ENCODE measurements at places on chromosomes 11 and 22.
A peak's percentile ranks its signal among the peaks of the same experiment; 100 is the strongest.

- DNase-seq, result no peak
Observed at GRCh38 chr22:30056015-30056414, 24.2 kb upstream of the HORMAD2 start.

DNA sequence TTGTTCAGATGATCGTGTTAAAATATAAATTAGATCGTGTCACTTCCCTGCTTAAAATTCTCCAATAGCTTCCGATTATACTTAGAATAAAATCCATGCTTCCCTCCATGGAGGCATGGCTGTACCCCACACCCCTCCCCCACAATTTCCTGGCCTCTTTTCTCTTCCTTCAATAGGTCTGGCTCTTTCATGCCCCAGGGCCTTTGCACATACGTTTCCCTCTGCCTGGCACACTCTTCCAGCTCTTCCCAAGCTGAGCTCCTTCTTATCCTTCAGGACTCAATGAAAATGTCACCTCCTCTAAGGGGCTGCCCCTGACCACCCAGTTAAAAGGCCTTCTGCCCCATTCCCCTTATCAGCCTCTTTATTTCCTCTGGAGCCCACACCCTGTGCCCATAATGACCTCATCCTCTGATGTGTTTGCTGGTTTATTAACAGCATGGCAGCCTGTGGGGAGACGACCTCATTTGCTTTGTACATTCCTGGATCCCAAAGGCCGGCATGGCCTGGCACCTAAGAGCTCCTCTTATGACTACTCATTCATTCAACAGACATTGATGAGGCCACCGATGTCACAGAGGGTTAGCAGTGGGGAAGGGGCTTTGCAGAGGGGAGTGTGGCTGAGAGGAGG, 9.0 kb upstream of the FLRT1 start:
- DNase-seq, result no peak

DNA sequence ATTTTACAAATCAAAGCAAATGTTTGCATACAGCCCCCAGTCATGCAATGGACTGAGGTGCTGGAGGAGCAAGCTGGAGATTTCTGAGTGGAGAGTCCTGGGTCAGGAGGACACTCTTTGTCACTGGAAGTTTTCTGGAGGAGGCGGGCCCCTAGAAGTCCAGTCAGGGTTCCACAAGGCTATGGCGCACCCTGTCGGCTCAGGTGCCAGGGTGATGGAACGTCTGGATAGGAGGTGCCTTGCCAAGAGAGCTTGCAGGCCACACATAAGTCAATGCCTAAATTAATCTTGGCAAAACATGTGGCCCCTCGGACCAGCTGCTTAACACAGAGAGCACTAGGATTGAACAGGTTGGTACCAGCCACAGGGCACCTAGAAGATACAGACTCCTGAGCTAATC, 174.7 kb upstream of the CADM1 start:
- DNase-seq, result no peak

GRCh38 chr22:19424186-19424500, 7.4 kb downstream of the HIRA start:
- no peak for DNase-seq

GRCh38 chr11:110860461-110860860, 148.2 kb upstream of the ARHGAP20 start:
- no peak for DNase-seq

DNA sequence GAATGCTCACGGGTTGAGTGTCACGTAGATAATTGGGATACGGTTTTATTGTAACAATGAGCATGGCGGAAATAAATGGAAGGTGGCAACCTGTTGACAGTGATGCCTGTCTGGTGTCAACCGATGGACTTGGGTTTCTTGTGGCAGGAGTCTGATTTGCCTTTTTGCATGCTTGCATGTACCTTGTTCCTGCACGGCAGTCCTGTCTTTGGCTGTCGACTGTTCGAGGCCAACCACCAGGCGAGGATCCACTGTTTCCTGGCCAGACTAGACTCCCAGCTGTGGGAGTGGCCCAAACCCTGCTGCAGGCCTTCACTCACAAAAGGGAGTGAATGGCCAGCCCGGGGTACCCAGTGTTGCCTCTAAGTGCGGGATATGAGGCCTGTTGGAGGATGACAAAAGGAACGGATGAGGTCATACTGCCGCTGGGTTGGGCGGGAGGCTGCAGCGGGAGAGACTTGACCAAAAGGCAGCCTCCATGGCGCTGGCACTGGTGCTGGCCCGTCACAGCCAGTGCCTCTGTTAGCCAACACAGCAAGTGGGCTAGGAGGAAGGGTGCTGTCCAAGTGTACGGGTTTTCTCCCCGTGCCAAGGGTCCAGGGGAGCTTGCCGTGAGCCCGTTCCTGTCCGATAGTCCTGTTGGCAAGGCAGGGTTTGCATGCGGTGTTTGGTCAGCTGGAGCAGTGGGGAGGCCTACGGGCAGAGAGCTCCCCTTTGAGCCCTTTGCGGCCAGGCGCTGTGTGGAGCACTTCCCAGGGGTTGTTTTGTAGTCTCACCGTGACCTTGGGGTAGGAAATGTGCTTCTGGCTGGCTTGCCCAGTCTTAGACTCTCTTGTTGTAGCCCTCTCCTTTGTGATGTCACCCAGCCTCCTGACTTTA, 974 bp downstream of the DGCR8 start:
- DNase-seq, result peak; percentile 27

GRCh38 chr22:46007848-46008261, 30.9 kb upstream of the WNT7B start:
- DNase-seq, result peak; percentile 82

GRCh38 chr11:18012122-18012905, 533 bp downstream of the SERGEF start:
- DNase-seq, result peak; percentile 18

- DNase-seq, result no peak
Observed at GRCh38 chr11:119793335-119793984, 64.5 kb upstream of the NECTIN1 start.

DNA sequence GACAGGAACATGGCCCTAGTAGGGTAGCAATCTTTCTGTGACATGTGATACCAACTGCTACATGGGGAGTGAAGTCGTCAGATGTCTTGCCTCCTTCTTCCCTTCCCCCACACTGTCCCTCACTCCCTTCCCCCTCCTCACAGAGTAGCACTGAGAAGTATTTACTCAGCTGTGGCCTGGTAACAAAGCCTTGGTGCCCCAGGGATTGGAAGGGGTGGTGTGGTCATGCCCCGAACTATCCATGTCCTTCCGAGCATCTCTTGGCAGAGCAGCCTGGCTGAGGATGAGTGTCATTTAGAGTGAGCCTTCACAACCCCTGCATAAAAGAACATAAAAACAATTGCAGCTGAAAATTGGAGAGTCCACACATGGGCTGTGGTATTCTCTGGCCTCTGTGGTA, 46.1 kb downstream of the ARFGAP2 start:
- no peak for DNase-seq

DNA sequence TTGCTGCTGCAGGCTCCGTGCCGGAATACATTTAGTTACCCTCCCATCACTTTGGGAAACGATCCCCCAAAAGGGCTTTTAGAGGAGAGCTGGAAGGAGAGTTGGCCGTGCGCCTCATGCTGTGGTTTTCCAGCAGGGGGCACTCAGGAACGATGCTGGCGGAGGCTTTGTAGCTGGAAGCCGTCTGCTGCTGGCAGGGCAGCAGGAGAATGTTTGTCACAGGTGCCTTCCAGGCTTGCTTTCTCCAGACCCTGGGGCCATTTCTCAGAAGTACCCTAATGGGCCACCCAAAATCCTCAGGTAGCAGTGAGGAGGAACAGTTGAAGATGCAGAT, 30.0 kb upstream of the CABP7 start:
- DNase-seq, result no peak

DNA sequence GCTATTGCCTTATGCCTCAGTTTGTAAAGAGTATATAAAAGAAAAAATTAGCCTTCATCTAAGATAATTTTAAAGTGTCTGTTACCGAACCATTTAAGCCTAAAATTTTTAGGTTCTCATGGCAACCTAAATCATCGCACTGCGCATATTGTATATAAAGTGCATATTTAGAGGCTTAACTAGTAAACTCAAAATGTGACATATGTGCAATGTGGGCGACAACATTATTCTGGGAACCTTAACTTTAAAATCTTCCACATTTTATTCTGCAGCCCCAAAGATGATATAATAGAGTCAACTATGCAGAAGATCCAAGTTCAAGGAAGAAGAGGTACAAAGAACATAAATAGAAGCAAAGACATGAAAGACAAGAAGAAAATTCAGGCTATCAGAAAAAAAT, 23.0 kb downstream of the CELF1 start:
- no peak for DNase-seq

DNA sequence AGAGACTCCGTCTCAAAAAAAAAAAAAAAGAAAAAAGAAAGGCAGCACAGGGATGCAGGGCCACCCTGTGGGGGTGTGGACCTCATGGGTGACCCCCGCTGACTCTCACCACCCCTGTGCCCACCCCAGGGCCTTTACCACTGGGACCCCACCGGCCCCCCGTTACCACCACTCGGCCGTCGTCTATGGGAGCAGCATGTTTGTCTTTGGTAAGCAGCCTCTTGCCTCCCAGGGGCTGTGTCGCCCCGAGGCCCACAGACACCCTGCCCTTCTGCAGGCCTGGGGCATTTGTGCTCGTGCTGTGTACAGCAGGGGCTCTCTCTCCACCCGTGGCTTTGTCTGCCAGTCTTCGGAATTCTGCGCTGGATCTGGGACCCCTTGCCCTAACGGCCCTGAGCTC, 5.3 kb downstream of the LZTR1 start:
- DNase-seq, result no peak

DNA sequence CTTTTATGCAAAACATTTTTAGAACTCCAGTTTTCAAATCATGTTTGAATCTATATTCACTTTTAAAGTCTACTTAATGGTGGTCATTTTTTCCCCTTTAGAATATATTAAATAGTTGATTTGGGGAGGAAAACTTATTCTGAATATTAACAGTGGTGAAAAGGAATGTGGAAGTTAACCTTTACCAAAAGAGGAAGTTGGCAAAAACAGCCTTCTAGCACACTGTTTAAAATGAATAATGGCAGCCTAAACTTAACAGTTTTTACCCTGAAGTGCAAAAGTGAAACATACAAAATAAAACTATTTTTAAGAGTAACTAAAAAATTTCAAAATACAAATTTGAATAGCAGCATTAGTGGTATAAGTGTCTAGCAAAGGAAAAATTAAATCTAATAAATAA, 86.4 kb downstream of the GRK3 start:
- no peak for DNase-seq

DNA sequence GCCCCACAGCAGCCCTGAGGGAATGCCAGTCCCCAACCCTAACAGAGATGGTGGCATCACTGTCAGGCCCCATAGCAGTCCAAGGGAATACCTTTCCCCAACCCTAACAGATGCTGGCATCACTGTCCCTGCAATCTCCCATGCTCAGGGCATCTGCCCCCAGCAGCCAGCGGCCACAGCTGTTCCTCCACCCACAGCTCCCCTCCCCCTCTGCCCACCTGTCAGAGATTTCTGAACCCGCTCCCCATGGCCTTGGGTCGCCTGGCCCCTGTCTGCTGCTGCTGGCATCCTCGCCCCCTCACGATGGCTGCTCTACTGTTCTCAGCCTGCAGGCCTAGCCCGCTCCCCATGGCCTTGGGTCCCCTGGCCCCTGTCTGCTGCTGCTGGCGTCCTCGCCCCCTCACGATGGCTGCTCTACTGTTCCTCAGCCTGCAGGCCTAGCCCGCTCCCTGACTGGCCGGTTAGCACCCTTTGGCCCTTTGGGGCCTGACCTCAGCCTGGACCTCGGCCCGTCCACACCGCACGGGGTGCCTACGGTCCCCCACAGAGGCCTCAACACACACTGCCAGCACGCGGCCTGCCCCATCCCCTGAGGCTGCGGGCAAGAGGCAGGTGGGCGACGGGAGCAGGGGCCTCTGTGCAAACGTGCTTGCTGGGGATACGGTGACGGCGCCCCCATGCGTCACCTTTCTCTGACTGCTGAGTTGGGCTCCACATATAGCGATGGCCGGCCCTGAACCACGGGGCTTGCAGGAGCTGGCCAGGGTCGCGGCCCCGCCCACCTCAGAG, 20.7 kb downstream of the CHID1 start:
- DNase-seq, result no peak

- DNase-seq, result no peak
Observed at GRCh38 chr22:37281195-37281594, 1.1 kb upstream of the CYTH4 start.

- no peak for DNase-seq
Observed at GRCh38 chr11:117172724-117173421, 5.7 kb upstream of the SIDT2 start.

- DNase-seq, result peak; percentile 51
Observed at GRCh38 chr11:87463486-87464102, 425.9 kb downstream of the TMEM135 start.

Measured in RWPE1 (cell line).